ENCODE measurements at places on chromosomes 13 and 19.

- no peak for DNase-seq
Measured at GRCh38 chr13:50267917-50268316, 252.7 kb downstream of the KCNRG start.

DNA sequence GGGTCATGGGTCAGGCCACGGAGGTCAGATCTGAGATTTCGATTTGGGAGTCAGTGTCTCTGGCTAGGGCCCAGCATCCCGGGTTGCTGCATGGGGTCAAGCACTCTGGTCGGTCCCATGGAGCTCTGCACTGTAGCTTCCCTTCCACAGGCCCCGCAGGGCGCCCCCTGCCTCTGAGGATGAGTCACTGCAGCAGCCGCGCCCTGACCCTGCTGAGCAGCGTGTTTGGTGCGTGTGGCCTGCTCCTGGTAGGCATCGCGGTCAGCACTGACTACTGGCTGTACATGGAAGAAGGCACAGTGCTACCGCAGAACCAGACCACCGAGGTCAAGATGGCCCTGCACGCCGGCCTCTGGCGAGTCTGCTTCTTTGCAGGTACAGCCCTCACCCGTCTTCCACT, 3.6 kb downstream of the CACNG7 start:
- no peak for DNase-seq

DNA sequence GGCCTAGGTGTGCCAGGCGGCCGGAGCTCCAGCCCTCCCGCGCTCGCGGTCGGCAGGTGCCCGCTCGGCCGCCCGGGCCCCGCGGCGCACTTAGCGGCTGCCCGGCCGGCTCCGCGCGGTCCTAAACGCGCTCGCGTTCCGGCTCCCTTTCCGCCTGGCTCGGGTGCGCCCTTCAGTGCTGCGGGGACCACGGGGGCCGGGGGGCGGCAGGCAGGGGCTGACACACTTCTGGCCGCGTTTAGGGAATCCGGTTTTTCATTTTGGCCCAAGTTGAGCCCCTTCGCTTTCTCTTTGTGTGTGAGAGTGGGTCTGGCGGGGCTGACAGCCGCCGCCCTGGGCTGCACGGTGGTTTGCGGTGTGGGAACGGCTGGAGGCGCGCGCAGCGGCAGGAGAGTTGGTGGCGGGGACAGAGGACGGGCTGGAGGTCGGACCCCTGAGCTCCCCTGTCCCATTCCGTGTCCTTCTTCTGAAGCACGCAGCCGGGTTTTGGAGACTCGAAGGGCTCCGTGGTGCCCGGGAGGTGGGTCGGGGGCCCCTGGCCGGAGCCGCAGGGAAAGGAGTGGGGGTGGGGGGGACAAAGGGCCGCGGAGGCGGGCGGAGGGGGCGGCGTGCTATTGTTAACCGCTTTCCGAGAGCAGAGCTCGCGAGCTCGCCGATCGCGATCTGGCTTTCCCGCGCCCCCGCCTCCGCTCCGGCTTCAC, 3.1 kb downstream of the FGF9 start:
- no peak for DNase-seq

DNA sequence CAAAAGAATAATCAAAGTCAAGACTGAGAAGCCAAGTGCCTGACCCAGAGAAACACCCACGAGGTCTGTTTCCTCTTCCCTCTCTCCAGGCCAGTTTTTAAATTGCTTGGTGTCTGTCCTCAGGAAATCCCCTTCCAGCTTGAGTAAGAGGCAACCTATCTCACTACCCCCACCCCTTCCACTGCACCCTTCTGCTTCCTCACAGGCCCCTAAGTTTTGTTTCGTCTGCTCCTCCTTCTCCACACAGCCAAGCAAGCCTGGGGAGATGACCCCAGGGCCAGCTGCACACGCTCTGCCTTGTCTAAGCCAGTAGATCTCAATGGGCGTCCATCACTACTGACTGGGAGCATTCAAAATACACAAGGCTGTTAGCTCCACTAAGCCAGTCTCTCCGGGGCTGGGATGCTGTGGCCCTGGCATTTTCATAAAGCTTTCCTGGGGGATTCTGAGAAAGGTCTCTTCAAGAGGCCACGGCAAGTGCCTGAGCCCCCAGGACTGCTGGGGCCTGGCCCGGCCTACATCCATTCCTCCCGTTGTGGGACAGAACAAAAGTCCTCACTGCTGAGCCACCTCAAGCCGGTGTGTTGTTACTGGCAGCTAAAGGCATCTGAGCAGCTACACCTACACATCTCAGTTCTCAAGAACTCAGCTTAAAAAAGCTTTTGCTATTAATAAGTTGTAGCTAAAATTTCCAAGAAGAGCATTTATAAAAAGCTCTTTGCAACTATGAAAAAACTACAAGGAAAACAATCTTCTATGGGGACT, 14.9 kb upstream of the IL4I1 start:
- DNase-seq = no peak

- DNase-seq = no peak
Measured at GRCh38 chr13:110280231-110280813, 26.6 kb downstream of the COL4A1 start.

DNA sequence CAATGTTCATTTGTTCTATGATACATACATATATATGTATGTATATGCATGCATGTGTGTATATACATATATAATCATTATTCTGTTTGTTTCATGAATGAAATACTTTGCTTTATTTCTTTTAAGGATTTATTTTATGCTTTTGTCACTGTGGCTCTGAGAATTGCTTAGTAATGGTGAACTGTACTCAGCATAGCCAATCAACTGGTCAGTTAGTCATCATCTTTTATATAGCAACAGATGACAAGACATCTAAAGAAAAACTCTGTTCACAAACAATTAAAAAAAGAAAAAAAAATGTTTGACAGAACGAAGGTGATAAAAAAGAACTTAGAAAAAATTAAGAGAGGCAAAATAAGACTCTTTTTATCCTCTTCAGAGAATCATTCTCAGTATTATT, 1440.3 kb downstream of the PCDH9 start:
- DNase-seq = no peak

DNA sequence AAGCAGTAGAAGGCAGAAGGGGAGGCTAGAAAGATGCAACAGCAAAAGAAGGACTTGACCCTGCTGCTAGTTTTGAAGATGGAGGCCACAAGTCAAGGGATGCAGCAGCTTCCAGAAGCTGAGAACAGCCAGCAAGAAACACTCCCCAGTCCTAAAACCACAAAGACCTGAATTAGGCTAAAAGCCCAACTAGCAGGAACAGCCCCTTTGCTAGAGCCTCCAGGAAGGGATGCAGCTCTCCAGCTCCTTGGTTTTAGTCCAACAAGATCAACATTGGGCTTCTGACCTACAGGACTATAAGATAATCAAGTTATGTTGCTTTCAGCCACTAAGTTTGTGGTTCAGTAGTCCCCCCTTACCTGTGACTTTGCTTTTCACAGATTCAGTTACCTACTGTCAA, 10.5 kb upstream of the LATS2 start:
- no peak for DNase-seq

- DNase-seq = no peak
Measured at GRCh38 chr13:24458736-24459135, 53.8 kb downstream of the PARP4 start.

- no peak for DNase-seq
Measured at GRCh38 chr19:13370948-13371347, 135.3 kb downstream of the CACNA1A start.

DNA sequence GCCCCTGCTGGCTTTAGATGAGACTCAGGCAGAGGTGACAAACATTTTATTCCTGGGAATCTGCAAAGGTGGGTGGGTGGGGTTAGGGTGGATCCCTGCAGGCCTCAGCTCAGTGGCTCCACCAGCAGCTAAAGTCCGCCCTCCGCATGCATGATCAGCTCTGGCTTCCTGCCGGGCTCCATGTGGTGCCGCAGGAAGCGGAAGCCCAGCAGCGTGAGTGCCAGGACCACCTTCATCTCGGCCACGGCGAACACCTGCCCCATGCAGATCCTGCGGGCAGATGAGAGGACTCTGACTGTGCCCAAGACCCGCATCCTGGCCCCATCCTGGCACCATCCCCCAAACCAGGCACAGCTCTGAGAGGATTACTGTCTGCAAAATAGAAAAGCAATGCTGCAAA, 26.3 kb downstream of the CYP4F2 start:
- no peak for DNase-seq

DNA sequence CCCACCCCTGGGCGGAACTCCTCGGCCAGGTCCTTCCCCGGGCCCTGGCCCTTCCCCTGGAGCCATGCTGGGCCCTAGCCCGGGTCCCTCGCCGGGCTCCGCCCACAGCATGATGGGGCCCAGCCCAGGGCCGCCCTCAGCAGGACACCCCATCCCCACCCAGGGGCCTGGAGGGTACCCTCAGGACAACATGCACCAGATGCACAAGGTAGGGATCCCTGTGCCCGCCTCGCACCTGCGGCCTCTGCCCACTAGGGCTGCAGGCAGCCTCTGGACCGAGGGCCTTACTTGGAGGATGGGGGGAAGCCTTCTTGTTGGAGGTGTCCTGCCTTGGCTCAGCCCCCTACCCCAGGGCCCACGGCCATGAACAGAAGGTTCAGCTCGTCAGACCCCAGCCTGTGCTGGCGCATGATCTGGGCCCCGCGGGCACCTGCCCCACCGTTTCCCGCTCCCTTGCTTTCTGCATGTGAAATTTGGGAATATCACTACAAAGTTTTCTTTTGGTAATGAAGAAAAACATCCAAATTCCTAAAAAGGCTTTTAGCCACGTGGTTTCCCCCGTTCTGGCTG, 23.4 kb downstream of the SMARCA4 start:
- DNase-seq = no peak

- DNase-seq = peak; percentile 28
Measured at GRCh38 chr19:43519436-43520088, 7.4 kb downstream of the ETHE1 start.

- no peak for DNase-seq
Measured at GRCh38 chr19:12867120-12868099, 13.8 kb downstream of the DNASE2 start.

DNA sequence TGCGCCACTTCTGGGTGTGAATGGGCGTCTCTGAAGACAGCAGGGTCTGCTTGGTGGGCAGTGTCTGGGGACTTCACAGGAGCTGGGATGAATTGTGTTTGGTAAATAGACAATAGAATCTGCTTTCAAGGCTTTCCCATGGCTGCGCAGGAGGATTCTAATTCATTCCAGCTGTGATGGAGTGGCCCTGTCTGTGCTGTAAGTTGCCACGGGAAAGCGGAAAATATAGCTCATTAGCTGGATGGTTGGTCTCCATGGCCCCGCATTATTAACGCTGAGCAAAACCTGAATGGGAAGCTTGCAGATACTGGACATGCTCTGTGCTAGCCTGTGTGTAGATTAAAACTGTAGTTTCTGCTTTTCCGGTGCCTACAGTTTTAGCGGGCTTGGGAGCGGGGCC, 15.6 kb upstream of the C1QTNF9 start:
- no peak for DNase-seq

DNA sequence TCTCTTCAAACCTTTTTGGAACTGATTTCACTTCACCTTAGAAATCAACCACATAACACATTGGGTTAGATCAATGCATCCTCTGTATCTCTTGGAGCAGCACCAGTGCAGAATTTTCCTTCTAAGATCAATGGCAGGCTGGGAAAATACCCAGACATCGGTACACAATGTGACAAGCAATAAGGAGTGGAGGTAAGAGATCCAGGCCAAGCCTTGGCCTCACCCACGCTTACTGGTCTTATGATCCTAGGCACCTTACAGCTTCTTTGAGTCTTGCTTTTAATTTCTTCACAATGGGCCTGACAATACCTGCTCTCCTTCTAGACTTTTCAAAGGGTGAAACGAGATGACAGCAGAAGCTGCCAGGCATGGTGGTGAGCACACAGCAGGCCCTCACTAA, 232.0 kb downstream of the LACC1 start:
- no peak for DNase-seq

DNA sequence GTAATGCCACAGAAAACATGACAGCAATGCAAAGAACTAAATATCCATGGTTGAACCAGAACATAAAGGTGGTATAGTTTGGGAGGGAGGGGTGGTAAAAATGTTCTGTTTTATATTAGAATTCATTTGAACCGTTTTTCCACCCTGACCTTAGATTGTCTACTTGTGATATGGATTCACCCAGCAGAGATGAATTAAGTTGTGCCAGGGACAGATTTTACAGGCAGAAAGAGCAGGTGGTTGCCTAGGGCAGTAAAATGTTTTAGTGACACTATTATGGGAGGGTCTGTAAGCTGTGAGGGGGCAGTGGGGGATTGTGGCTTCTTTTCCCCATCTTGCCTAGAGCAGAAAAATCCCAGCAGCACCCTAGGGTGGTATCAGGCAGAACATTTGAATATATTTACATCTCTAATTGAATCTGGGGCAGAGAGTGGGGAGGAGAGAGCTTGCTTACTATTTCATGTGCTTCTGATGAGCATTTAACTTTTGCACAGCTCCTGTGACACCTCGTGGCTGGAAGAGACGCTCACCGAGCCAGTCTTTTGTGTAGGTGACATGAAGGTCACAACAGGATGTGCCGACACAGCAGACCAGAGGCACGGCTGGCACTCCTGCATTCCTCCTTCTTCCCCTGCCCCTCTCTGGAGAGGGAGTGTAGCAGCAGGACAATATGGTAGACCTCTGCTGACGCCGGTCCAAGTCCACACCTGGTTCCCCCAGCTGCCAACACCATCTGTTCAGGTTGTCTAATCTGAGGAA, 452.3 kb downstream of the IRS2 start:
- DNase-seq = no peak

DNA sequence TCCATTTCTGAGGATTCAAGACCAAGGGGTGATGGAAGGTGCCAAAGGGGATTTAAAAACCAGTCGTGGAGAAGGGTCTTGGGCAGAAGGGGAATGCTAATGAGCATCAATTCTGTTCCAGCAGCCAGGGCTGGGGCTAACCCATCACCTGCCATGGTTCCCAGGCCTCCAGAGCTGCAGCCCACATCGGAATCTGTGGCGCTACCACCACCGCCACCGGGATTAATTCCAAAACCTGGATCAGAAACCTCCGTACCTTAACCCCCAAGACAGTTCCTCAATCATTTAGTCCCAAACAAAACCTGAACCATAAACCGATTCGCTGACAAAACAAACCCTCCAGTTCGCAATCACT, 583 bp downstream of the ZNF615 start:
- DNase-seq = no peak

GRCh38 chr13:62710787-62711186, 1295.1 kb upstream of the PCDH20 start:
- DNase-seq = no peak

GRCh38 chr13:112859817-112860190, 109.2 kb upstream of the MCF2L start:
- no peak for DNase-seq

DNA sequence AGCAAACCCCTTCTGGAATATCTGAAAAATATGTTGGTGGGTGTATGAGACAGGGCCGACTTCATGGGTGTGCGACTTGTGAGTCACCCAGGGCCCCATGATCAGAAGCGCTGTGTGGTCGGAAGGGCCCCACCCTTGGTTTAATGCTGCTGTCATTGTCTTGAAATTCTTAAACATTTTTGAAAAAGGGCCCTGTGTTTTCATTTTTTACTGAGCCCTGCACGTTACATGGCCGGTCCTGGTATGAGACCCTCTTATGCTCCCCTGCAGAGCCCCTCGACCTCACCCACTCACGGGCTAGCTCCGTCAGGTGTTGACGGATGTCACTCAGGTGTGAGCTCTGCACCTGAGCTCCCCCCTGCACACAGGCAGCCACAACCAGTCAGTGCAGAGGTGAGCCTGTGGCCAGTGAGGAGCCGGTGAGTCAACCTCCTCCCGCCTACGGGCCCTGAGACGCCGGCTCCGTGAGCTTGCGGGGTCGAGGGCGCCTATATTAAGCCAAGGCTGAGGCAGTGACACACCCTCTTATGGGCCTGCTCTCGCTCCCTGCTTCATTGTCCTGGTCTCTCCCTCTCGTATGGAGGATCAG, 27.7 kb downstream of the GADD45B start:
- DNase-seq = no peak
